LoVo (cell line): ENCODE measurements at places on chromosomes 2 and 18.

DNA sequence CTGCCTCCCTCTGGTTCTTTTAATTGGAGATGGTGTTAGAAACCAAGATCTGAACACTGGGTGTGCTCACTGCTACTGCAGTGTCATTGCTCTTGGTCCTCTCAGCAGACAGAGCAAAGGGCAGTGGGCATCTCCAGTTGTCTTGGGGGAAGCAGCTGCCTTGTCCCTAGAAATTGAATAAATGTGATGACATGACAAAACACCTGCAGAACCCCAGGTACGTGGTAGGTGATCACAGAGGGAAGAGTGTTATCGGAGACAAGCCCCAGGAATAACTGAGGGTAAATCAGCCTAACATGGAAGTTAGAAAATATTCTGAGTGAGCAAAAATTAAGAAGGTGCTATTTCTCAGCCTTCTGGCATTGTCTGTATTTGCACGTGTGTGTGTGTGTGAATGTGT lies 311.9 kb upstream of the HDAC4 start:
- DNase-seq: no peak

DNA sequence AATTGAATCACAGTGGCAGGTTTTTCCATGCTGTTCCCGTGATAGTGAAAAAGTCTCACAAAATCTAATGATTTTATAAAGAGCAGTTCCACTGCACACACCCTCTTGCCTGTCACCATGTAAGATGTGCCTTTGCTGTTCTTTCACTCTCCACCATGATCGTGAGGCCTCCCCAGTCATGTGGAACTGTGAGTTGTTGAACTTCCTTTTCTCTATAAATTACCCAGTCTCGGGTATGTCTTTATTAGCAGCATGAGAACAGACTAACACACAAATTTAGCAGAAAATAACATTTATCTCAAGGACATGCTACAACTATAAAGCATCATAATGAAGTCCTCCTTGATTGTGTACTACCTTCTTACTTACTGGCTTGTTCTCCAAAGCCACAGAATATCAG lies 1526.0 kb downstream of the LRP1B start:
- DNase-seq: no peak

DNA sequence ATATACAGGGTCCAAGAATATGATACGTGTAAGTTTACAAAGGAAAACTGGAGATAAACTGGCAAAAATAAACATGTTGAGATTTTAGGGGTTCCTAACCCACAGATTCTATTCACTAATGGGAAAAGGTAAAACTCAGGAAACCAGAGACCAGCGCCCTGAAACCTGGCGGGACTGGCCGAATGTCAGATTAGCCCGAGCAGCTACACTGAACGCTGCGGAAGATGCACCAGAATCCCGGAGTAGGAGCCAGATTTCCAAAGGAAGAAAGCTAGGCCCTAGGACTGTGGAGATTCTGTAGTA lies 679 bp upstream of the WDR75 start:
- DNase-seq: no peak

DNA sequence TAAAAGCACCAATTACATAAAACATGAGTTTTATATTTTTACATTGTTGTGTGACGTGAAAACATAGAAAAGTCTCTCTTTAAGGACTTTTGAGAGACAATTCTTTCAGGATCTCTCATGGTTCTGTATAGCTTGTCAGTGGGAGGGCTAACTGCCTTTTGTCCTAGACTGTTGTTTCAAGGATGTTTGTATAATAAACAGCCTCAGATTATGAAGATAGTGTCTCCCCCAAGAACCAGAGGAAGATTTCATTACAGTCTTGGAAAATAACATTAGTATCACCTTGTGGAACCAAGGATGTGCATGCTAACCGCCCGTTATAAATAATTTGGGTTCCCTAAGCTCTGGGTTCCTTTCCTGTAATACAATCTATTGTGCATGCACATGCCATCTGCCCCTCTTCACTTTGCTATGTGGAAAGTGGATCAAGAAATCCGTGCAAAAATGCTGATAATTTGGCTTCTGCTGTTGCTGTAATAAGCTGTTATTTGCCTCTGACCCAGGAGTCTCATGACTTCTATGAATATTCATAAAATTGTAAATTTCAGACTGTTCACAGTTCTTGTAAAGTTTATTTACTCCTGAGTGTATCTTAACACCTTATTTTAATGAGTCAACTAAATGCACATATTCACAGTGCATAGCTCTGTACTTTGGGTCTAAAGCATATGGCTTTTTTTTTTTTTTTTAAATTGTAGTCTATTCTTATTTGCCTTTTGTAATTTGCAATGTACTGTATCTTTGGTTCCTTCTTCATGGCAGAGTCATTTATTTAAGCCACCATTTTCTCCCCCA lies 265.5 kb downstream of the PTH2R start:
- DNase-seq: no peak

DNA sequence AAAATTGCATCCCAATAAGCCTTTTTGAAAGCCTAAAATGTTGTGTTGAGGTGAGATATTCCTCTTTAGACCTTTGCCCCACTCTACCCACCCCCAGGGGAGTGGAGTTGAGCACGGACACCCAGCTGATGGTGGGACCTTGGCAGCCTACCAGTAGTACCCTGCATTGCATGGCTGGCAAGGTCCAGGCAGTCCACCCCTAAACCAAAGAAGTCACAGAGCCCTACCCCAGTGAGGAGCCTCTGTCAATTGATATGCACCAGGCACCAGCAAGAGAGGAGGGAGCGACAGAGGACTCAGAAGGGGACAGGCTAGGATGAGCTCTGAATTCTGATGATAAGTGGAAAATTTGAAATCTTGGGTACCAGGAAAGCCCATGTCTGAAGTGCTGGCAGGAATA lies 38.6 kb downstream of the MARCO start:
- DNase-seq: no peak

DNA sequence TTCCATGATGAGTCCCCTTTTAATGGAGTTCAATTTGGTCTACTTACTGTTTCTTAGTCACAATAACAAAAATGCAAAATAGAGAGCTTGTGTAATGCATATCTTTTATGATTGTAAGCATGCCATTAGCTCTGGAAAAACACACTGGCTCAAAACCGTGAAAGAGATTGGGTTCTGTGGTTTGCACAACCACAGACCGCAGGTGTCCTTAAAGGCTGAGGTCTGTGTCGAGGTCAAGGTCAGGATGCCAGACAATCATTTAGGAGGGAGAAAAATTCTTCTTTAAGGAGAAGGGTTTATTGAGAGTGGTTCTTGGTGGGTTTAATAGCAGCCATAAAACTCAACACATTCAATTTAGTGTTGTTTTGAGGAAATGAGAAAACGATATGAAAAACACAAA lies 487.2 kb downstream of the GALR1 start:
- DNase-seq: no peak

- DNase-seq: no peak
Measured at GRCh38 chr18:2912357-2913299, 65.8 kb downstream of the EMILIN2 start.

GRCh38 chr2:213991453-213992108 lies 419.3 kb upstream of the VWC2L start:
- no peak for DNase-seq

DNA sequence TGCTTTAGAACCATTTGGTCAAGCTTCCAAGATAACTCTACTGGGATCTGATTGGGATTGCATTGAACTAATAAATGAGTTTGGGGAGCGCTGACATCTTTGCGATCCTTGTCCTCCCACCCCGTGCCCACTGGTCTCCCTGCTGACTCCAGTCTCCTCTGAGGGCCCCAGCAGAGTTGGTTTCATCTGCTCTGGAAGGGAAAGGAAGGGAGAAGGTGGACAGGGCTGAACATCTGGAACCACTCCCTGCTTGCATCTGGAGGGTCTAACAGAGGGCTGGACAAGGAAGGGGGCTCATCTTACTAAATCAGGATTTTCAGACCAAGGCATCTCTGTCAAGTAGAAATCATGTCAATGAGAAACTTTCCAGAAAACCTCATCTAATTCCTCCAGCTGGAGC lies 12.8 kb downstream of the GBX2 start:
- DNase-seq: no peak

DNA sequence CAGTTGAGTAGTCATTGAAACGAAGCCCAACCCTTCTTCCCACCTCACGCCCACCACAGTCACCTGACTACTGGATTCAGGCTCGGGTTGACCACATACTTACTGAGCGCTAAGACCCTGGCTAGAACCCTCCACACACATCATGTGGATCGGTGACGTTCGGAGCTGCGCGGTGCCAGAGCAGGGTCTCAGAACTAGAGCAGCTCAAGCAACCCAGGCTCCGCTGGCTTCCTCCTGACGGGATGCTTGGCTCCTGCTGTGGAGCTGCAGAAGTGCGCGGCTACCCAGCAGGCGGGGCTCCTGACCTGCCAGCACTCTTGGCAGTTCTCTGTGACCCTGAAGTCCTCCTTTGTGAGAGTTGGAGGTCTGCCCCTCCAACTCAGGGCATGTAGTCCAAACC lies 90.6 kb upstream of the MBOAT2 start:
- no peak for DNase-seq

- no peak for DNase-seq
Measured at GRCh38 chr18:29003194-29003593, 826.3 kb upstream of the CDH2 start.

- DNase-seq: peak; percentile 79
Measured at GRCh38 chr2:236177604-236177966, 9.4 kb upstream of the GBX2 start.

- no peak for DNase-seq
Measured at GRCh38 chr2:183998797-183999190, 599.5 kb upstream of the ZNF804A start.

DNA sequence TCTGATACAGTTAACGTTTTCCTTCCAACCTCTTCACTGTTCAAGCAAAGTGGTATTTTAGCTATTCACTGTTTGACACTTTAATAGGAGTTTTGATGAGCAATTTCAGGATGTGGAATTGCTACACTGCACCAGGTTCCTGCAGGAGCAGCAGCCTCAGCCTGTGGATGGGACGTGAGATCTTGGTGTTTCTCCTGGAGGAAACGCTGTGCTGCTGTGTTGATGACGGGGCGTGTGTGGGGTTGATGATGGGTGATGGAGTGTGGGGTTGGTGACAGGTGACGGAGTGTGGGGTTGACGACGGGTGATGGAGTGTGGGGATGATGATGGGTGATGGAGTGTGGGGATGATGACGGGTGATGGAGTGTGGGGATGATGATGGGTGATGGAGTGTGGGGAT lies 98.9 kb downstream of the RTP5 start:
- no peak for DNase-seq

- DNase-seq: no peak
Measured at GRCh38 chr2:70367722-70368323, 66.0 kb upstream of the FAM136A start.

GRCh38 chr2:6755456-6755855 lies 110.3 kb downstream of the CMPK2 start:
- no peak for DNase-seq

DNA sequence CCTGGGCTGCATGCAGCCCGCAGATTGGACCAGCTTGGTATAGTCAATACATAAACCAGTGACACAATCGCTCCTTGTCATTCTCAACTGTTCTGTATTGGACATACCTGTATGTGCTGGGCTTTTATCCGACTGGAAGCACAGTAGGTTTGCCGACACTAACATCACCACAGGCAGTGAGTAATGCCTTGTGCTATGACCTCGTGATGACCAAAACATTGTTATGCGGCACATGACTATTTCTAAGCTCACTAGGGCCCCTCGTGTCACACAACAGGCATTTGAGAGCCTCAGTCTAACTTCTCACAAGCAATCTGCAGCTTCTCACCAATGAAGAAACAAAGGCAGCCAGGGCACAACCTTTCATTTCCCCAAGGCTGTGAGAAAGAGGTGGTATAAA lies 320.8 kb downstream of the AFF3 start:
- DNase-seq: no peak

DNA sequence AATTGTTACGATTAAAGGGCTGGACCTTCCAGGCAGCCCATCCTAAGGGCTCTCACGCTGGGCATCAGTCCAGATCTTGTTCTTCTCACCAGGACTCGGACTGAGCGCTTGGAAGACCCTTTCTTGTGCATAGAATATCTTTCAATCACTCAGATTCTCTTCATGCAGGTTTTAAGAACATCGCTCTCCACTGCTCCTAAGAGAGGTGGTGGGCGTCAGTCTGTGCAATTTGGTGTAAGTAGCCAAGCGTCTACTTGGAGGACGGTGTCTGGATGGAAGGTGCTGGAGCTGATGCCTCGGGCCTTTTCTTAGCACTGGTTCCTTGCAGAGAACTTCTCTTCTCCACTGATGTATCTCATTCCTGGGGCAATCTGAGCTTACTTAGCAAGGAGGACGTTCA lies 68.7 kb downstream of the ASB1 start:
- DNase-seq: no peak

- no peak for DNase-seq
Measured at GRCh38 chr2:134675314-134675713, 43.5 kb downstream of the TMEM163 start.

DNA sequence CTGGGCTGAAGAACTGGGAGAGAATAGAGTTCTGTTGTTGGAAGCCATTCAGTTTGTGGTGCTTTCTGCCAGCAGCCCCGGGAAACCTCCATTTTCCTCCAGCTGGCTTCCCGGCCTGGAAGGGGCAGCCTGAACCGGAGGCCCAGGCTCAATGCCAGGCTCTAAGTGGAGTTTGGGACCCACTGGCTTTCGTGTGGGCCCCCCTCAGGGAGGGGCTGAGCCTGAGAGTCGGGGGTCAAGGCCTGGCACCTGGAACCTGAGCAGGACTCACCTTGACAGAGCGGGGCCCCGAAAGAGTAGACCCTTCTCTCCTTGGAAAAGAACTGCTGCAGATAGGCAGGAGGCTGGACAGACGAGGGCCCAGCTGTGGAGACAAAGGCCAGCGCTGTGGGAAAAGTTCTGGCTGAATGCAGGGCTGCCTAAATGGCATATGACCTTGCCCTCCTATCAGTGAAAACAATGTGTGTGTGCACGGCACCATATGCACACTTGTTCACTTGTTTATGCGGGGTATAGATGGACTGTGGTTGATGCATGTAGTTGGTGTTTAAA lies 34.8 kb upstream of the ASB18 start:
- DNase-seq: no peak

DNA sequence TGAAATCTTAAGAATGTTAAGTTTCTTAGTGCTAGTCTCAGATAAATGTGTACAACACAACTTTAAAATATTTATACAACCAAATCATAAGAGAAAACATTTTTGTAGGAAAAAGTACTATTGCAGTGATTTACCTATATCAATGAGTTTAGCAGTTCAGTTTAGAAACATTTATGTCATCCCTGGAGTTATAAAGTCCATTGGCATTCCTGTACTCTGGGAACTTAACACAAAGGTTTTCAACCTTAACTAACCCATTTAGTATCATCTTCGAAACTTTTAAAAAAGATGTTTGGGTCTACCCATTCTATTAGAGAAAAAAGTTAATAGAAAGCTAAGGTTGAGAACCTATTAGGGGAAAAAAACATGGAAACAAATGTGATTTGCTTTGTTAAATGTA lies 10.9 kb downstream of the AFTPH start:
- DNase-seq: no peak

- DNase-seq: no peak
Measured at GRCh38 chr2:1230155-1230893, 182.9 kb upstream of the TPO start.
